GM18507 (cell line): ENCODE measurements at places on chromosomes 1 and 21.
A peak's percentile ranks its signal among the peaks of the same experiment; 100 is the strongest.

DNA sequence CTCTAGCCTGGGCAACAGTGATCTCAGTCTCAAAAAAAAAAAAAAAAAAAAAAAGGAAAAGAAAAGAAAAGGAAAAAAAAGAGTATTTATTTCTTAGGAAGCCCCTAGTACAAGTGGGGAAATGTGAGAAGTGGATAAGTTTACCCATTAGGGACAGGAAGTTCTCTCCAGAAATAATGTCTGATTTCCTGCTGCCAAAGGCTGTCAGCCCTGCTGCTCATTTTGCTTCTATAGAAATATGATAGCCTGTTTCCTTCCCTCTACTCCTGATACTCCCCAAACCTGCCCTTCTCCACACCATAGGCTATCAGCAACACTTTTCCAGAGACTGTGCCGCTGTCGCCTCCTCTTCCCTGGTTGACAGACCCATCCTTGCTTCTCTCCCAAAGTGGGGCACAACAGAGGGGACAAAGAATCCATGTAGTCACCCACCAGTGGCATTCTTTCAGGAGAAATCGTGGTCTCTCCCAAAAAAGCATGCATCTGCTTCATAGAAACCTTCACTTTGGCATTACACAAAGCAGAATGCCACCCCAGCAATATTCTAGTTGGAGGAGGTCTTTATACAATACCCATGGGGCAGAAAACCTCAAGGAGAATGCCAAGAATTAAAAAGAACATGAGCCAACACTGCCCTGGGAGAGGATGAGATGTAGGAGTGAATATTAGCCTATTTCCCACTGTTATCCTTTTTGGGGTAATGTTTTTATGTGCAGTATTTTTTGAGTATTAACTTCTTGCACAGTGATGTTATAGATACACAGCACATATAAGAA lies 166.3 kb upstream of the NR5A2 start:
- DNase-seq = no peak

DNA sequence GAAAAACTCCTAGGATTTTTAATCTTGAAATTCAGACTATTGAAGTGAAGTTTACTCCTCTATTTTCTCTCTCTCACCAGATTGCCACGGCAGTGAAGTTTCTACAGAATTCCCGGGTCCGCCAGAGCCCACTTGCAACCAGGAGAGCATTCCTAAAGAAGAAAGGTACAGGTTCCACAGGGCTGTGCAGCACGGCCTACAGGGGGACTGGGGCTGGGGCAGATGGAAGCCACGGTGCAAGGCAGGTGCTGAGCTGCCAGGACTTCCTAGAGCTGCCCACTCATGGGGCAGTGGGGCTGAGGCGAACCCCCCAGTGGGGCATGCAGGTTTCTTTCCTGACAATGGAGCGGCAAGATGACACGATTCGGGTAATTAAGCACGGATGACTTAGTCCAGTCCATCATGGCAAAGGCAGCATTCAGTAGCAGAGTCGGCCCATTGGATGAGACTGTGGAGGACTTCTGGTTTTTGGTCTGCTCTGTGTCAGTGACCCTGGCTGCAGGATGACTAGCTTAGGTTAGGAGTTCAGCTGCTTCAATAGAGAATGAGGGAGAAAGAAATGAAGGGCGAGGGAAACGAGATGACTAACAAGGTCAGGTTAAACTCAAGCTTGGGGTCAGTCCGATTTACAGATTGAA lies 61.5 kb downstream of the PEX14 start:
- DNase-seq = no peak

DNA sequence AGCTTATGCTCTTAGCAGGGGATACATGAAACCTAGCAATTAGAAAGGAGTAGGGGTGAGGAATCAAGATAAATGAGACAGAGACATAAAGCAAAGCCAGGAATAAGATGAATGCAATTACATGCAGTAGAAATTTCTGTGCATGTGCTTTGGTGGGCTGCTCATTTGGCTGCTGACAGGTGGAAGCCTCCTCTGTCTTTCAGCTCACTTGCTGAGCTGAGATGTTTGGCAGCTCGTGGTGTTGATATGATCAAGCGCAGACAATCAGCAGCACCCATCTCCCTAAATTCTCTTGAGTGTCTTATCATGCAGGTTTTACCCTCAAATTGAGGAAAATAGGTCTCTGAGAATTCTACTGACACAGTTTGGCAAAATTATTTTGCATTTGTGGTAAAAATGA lies 108.3 kb upstream of the CD34 start:
- DNase-seq = no peak

GRCh38 chr1:109484519-109484975 lies 842 bp downstream of the ATXN7L2 start:
- DNase-seq = no peak

- DNase-seq = no peak
These were observed 67.5 kb upstream of the DUSP10 start for GRCh38 chr1:221809091-221810029.

DNA sequence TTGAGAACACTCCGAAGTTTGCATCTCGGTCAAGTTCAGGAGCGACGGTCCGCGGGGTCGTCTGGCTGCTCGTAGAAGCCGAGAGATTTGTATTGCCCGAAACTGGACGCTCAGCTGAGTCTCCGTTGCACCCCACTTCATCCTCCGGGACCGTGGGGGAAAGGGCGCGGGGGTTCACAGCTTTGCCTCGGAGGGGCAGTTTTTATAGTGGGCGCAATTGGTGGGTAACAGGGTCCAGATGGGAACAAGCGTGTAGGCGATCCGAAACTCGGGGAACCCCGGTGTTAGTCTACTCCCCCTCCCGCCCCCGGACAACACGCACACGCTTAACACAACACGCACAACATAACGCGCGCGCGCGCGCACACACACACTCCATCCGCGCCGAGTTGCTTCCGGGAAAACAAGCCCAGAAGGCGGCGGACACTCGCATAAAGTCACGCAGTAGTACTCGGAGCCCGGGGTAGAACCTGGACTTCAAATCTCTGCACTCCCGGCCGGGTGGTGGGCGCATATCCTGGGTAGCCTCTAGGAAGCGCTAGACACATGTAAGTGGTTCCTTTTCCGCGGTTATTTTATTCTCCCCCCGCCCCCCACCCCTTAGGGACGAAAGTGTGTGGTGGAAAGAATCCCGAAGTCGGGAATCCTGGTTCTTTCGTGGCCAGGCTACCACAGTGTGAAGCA lies 1.1 kb upstream of the JUN start:
- DNase-seq = no peak

DNA sequence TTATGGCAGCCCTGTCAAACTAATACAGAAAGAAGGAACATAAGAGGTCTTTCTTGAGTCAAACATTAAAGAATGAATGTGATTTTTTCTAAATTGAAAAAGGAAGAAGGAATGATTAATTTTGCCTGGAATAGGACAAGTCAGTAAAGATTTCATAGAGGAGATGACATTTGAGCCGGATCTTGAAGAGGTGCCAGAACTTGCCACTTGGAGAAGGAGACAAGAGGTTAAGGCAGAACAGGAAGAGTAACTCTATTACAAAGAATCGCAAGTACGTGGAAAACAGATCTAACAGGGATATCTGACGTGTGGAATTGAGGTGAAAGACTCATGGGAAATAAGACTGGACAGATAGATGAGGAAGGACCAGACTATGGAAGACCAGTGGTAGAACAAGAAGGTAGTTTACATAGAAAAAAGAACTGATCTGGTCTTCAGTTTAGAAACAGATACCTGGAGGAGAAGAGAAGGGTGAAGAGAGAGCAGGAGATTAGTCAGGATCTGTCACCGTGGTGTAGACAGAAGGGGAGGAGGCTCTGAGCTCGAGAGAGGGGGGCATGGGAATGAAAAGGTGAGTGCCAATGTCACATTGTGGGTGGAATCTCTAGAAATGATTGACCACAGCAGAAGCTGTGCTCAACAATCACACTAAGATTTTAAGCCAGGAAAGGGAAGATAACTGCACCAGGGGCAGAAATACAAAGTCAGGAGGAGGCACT lies 32.5 kb downstream of the RHOU start:
- DNase-seq = no peak

DNA sequence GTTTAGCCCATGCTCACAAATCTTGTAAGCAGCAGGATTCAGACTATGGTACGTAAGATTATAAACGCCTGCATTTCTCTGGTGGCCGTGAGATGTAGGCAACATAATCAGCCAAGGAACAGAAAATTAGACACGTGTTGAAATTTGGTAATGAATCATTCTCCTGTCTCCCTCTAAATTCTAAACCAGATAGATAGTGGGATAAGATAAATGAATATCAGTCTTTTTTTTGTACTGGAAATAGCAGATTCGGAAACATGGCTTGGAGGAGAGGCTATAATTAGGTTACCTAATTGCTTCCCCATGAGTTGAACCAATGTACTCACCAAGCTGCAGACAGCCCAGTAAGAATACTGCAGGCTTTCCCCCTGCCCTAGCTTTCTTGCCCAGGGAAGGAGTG lies 172.3 kb downstream of the TGFB2 start:
- DNase-seq = no peak

- DNase-seq = no peak
These were observed 220.8 kb upstream of the NRIP1 start for GRCh38 chr21:15285556-15285955.

DNA sequence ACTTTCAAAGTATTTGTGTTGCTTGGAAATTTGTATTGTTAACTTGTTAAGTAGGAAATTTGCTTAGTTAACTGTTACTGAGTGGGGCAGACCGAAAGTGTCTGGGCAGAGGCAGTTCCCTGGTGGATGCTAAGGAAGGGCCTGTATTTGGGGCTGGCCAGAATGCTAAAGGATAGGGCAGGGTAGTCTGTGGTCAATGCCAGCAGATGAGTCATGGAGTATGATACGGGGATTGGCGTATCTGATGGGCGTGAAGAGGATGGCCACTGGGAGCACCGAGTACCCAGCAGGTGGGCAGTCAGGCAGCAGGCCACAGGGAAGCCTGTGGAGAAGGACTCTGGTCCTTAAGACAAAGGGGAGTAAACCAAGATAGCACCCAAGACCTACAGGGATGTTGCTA lies 46.6 kb upstream of the SCAF4 start:
- DNase-seq = no peak

- DNase-seq = no peak
These were observed 106.4 kb downstream of the C1orf94 start for GRCh38 chr1:34283142-34283541.

DNA sequence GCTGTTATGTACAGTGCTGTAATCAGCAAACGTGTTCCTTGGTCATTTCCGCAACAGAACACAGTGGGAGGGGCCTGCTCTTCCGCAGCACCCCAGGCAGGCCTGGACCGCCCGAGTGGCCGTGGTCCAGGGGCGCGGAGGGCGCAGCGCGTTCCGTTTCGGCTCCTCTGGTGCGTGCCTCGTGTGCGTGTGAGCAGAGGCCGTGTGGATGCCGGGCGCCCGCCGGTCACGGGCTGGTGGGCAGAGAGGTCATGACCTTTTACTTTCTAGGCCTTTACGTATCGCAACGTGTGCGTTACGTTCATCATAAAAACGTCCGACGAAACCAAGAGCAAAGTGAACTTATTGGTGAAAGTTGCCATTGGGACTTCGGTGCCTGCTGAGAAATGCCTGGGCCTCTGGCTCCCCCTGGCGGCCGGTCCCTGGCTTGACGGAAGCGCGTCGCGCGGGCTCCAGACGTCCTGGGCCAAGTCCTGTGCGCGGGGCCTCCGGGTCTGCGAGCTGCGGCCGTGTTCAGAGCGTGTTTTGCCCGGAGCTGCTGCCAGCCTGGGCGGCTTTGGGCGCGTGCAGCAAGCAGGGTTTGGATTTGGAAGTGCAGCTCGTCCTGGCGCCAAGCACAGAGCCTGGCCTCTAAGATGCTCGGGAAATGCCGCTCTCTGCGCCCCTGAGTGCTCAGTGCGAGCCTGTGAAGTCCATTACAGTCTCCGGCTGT lies 34.4 kb downstream of the COL18A1 start:
- peak; percentile 86 for DNase-seq

- DNase-seq = no peak
These were observed 35.3 kb upstream of the ACTL8 start for GRCh38 chr1:17719874-17720273.

- DNase-seq = no peak
These were observed 519.7 kb upstream of the PRMT6 start for GRCh38 chr1:106536741-106537140.

- DNase-seq = peak; percentile 43
These were observed 34.7 kb downstream of the VPS26C start for GRCh38 chr21:37232274-37233018.
